ENCODE measurements at places on chromosomes 4 and X. TPM values are rescaled to one million over a fixed set of nuclear protein-coding genes. Genes with fewer than 3 reads are reported as not detected.

Gene CTPS2
- total RNA-seq, result 25.3 TPM

Gene ITIH6
- total RNA-seq, result 0.08 TPM

Gene TMPRSS11F
- not detected for total RNA-seq

Gene GPR101
- total RNA-seq, result not detected

Gene GLRA2
- not detected for total RNA-seq

GRCh38 chr4:22614114-22614513 lies 78.6 kb upstream of the GBA3 start:
- DNase-seq, result no peak

- no peak for DNase-seq
Observed at GRCh38 chr4:54187148-54187547, 41.9 kb upstream of the PDGFRA start.

GRCh38 chr4:28675582-28675981 lies 1814.9 kb downstream of the STIM2 start:
- no peak for DNase-seq

DNA sequence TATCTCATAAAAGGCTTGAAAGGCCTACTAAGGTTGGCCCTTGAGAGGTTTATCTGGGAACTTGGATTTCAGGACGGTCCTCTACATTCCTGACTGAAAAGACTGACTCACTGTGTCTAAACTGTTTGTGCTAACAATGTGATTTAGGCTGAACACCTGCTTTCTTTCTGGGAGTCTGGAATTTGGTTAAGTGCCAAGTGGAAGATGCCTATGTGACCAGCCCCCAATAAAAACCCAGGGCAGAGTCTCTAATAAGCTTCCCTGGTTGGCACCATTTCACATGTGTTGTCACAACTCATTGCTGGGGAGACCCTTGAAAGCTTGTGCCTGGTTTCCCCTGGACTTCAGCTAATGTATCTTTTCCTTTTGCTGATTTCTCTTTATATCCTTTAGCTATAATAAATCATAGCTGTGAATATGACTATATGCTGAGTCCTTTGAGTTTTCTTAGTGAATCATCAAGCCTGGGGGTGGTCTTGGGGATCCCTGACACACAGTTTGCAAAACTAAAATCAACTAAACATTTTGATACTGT lies 55.1 kb downstream of the GPR82 start:
- no peak for DNase-seq

DNA sequence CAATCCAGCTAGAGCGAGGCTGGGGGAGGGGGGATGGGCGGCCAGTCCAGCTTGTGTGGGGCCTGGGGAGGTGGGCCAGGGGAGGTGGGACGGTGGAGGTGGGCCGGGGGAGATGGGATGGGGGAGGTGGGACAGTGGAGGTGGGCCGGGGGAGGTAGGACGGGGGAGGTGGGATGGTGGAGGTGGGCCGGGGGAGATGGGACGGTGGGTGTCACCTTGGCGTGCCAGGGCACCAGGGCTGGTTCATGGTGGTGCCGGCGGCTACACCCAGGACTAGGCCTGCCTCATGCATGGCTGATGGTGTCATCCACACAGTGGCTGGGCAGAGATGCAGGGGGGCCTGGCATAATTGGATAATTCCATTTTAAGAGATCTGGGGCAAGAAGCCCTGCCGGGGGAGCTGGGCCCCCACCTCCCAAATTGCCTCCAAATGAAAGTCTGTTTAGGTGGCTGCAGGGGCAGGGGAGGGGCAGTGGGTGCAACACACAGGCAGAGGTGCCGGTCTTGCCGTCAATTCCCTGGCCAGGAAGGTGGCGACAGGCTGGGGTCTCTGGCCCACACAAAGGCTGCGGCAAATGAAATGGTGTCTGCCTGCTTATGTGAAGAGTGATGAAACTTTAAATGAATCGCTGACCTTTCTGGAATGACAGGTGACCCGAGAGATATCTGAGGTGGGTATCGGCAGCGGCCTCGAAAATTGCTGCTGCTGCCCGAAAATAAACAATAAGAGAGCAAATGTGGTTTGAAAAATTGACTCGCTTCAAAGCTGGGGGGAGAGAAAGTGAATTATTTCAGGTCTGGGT lies 82.1 kb downstream of the FAM53A start:
- peak; percentile 82 for DNase-seq

DNA sequence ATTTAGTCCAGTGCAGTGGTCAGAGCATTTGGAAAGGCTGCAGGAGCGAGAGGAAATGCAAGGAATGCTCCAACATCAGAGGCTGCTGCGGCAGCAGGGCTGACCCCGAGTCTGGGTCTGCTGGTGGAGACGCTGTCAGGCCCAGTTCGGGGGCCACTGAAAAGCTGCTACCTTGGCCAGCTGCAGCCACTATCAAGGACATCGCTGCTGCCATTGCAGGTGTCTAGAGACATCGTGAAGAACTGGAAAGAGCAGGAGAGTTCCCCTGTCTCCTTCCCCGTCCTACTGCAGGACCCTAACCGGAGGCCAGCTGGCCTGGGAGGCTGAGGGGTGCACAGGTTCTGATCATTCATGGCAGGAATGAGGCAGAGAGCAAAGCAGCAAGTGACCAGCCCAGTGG lies 29.5 kb upstream of the GPR78 start:
- no peak for DNase-seq

GRCh38 chr4:25938787-25939186 lies 24.8 kb downstream of the SMIM20 start:
- no peak for DNase-seq

GRCh38 chr4:113837397-113837796 lies 75.9 kb upstream of the CAMK2D start:
- no peak for DNase-seq

- no peak for DNase-seq
Observed at GRCh38 chr4:20505927-20506326, 194.3 kb upstream of the PACRGL start.

DNA sequence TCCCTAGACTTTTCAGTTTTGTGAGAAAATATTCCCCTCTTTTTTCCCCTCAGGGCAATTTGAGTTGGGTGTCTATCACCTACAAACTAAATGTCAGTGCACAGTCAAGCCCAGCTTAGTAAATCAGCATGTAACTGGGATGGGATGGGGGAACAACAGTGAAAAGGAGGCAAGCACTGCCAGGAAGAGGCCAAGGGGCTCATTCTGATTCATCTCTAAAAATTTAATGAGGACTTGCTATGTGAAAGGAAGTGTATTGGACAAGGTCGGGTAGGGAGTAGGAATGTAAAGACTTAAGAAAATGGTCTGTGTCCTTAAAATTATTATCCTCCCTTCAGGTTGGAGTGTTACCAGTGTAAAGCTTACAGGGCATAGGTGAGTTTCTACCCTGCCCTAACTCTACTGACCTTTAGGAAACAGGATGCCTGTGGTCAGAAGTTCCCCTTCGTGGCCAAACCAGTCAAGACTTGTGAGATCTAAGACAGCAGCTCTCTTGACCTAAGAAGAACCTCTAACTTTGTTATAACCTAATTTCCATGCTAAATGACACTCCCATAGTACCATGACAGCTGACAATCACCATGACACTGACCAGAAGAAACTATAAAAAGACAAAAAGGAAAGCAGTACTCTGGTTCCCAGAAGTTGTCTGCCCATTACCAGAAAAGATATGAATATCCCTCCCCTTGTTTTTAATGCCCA lies 194.4 kb upstream of the LDB2 start:
- no peak for DNase-seq
